Stimulated activated CD4-positive, alpha-beta T cell treated with anti-CD3 and anti-CD28 coated beads, Interleukin-12 subunit alpha, Interleukin-12 subunit beta, amount 100 ng/mL, for 4 hours (primary cell): ENCODE measurements at places on chromosomes 4 and X.

- no peak for DNase-seq
Measured at GRCh38 chr4:5389756-5390310, 318.5 kb downstream of the EVC2 start.

DNA sequence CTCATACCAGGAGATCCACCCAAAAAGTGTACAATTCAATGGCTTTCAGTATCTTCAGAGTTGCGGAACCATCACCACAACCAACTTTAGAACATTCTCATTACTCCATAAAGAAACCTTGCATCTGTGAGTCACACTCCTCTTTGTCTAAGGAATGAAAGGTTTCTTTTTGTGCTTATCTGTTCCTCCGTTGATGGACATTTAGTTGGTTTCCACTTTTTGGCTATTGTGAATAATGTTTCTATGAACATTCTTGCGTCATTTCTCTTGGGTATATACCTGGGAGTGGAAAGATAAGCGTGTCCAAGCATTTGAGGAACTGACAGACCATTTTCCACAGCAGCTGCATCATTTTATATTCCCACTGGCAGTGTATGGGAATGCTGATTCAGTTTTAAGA lies 10.6 kb downstream of the FAM184B start:
- no peak for DNase-seq

DNA sequence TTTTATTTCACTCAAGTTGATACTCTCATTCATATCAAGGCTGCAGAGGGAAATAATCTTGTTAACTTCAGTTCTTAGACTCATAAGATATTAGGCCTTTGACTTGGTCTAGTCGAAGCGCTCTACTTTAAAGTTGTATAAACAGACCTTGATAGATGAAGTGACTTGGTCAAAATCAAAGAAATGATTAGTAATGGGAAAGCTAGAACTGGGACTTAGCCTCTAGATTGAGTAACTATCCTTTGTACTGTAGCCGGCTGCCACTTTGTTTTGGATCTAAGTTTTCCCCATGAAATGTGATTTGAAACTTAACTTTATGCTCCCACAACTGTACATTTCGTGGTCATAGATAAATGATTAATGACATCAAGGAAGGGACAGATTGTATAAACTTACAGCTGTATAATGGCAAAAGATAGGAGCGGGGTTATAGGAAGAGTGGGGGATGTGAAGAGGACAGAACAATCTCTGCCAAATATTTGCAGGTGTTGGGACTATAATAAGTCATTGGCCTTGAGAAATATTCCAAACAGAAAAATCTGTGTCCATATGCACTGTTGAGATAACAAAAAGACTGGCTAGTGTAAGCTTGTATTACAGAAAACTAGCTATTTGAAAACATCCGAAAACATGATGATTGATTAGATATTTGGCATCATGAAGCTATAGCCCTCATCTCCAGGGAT lies 17.2 kb downstream of the MID2 start:
- DNase-seq = no peak

GRCh38 chr4:104747635-104748034 lies 252.9 kb upstream of the CXXC4 start:
- no peak for DNase-seq

DNA sequence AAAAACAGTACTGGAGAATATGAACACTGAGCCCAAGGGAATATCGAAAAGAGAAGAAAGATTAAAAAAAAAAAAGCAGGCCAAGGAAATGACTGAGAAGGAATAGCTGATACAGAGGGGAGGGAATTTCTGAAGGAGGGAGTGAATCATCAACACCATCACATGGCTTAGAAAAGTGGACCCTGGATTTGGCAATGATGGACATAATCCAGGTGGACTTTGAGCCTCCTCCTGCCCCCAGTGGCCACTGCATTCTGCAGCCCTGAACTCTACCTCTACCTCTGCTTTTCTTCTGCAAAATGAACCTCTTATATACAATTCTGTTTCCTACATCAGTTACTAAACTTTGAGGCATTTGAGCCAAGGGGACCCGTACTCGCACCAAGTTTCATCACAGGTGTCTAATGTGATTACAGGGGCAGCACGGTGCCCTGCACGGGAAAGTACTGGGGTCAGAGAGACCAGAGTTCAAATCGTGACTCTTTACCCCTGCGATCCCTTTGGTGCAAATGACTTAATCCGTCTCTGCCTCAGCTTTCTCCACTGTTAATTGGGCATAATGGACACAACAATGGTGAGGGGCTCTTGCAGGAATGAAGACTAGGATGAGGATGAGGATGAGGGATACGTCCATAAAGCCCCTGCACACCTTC lies 1.1 kb downstream of the OCIAD2 start:
- no peak for DNase-seq

DNA sequence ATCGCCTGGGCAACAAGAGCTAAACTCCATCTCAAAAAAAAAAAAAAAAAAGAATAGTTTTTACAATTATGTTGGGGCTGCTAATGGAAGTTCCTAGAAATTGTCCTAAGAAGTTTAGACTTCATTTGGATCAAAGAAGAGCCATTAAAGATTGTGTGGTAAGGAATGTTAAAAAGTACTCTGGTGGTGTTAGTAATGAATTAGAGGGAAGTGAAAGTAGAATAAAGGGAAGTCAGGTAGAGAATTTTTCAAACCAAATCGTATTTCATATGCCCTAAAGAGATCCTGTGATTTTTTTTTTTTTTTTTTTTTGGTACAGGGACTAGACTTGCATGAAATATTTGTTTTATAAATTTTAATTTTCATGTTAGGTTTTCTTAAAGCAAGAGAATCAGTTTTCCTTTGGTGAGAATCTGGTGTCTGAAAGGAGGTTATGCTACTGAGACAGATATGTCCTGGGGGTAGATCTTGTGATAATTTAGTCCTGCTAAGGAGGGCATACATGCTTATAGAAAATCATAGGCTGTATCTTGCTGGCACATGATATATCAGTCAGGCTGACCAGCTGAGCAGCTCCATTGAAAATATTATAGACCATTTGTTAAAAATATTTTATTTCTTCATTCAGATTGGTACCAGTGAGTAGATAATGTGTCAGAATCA lies 10.7 kb downstream of the SEC24B start:
- no peak for DNase-seq

DNA sequence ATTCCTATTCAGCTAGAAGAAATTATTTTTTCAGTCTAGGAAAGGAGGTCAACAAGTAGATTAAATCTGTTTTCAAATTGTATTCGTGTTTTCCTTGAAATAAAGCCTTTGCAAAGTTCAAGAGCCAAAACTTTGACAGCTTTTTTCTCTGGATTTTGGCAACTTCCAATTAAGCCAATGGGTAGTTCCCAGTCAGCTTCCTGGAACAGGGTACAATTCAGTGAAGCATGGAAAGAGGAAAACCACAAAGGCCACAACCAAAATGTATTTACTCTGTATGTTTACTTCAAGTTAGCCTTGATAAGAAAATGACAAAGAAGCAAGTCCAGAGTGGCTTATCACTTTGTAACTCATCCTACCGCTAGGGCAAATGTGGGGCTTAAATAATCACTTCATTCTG lies 188.6 kb downstream of the COMMD8 start:
- DNase-seq = no peak

- no peak for DNase-seq
Measured at GRCh38 chr4:155784637-155785036, 25.8 kb downstream of the GUCY1B1 start.

GRCh38 chr4:86184216-86184900 lies 175.5 kb downstream of the MAPK10 start:
- DNase-seq = no peak

GRCh38 chr4:51943221-51943620 lies 76.9 kb downstream of the LRRC66 start:
- no peak for DNase-seq

GRCh38 chr4:3706565-3707422 lies 59.4 kb upstream of the ADRA2C start:
- no peak for DNase-seq
